ENCODE measurements at places on chromosomes 3 and 15.

DNA sequence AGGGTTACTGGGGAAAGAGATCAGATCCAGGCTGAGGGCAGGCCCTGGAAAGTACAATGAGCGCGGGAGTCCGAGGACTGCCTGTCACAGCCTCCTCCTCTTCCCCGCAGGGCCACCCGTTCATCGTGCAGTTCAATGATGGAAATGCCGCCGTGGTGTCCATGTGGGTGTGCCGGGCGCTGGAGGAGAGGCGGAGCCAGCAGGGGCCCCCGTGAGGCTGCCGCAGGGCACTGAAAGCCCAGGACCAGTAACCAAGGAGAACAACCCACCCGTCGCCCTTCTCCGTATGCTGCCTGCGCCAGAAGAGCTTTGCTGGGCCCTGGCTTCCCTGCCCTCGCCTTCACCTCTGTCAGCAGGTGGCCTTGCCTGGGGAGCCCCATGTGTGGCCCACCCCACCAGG, 18.8 kb upstream of the SKOR1 start:
- no peak for DNase-seq

DNA sequence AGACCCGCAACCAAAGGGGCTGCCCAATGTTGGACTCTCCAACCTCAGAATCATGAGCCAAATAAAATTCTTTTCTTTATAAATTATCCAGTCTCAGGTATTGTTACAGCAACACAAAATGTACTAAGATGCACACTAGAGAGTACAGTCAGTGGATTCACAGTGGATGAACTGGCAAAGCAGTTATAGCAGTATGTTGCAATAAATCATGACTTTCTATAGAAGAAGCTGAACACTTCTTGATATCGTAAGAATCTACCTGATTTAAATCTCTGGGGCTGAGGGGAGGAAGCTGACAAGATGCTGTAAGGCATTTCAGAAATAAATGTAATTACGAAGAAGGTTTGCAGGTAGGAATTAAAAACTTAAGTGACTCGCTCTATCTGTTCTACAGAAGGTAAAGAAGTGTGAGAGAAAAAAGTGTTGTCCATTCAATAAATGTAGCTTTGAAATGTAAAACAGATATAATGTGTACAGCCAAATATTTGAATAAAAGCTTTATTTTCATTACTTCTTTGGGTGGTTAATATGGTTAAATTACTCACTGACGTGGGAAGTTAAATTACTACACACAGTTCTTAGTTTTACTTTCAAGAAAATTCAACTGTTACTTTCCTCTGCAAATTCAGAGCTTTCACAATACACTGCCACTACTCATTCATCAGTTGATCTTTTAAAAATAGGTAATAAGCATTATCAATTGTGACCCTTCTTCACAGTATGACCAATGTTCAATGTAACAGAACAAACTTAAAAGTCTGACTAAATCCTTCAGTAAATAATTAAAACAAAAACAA, 439.1 kb downstream of the SHQ1 start:
- DNase-seq, result no peak

DNA sequence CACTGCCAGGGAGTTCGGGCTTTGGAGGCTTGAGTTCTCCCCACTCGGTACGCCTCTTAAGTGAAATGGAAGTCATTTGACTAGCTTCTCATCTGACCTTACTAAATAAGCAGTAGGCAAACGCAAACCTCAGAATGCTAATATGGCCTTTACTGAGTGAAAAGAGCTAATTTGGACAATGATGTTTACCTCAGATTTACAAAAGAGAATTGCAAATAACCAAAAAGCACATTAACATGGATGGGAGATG, 1.6 kb upstream of the RNU6-1 start:
- DNase-seq, result no peak

DNA sequence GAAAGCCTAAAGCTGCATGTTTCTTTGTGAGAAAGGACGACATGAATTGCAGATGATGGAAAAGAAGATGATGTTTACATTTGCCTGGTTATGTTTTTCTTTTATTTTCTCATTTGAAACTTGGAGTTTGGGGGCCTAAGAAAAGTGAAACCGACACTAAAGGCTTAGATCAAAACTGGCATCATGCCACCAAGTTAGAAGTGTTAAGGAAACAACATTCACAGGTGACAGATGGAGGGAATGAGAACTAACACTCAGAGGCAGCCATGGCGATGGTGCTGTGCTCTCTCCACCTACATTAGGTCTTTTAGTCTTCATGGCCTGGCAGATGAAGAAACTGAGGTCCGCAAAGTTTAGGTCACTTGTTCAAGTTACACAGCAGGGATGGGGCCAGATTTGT, 923.6 kb downstream of the TUSC7 start:
- DNase-seq, result no peak

DNA sequence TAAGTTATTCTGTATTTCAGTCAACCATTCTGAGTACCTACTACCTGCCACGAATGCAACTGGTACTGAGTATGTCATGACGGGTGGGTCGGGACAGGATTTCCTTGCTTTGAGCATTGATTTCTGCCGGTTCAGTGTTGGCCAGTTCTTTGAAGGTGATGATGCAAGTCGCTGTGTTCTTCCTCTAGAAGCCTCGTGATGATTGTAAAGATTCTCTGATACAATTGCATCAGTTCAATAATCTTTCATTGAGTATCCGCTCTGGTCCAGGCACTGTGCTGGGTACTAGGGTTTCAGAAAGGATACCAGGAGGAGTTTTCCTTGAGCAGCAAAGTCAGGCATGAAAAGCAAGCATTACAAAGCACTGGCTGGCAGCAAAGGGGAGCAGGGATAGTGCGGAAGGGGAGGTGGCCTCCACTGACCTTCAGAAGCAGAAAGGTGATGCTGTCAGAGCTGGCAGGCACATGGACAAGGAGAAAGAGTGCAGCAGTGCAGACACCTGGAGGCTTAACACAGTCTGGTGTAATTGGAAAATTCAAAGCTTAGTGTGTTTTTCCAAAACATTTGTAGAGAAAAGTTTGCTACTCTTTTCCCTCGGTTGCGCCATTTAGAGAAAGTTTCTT, 100.1 kb downstream of the RPL39L start:
- DNase-seq, result no peak

DNA sequence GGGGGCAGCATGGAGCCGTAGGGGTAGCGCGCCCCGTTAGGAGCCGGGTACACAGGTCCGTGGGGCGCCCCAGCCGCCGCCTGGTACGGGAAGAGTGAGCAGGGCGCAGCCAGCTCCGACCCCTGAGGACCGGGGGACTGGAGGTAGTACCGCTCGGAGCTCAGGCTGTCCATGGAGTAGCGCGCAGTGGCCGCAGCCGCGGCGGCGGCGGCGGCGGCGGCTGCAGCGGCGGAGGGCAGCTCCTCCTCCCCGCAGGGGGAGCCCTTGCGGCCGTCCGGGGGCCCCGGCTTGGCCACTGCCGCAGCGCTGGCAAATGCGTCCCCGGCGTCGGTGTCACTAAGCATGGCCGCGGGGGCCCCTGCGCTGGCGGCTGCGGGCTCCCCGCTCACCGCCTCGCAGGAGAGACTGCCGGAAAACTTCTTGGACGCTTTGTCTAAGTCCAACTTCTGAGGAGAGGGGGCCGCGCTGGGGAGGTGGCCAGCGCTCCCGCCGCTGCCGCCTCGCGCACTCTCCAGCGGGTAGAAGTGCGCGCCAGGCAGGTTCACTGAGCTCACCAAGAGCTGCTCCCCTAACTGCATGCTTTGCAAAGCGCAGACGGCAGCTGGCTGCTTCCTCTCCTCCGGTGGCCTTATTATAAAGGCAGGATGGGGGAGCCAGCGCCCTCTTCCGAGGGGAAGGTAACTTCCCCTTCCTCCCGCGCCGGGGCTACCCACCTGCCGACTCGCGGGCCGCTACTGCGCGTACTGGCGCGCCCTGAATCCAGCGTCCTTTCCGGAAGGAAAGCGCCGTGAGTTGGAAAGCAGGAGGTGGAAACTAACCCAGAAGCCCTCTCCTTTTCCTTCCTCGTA, at the start of gene EOMES:
Gene EOMES (minus strand): TSS at position 607 of the 848 bp plus-strand sequence. CDS start 29 bp downstream, at position 578.
- DNase-seq, result no peak

GRCh38 chr15:60353245-60353920, 44.4 kb downstream of the ANXA2 start:
- no peak for DNase-seq

DNA sequence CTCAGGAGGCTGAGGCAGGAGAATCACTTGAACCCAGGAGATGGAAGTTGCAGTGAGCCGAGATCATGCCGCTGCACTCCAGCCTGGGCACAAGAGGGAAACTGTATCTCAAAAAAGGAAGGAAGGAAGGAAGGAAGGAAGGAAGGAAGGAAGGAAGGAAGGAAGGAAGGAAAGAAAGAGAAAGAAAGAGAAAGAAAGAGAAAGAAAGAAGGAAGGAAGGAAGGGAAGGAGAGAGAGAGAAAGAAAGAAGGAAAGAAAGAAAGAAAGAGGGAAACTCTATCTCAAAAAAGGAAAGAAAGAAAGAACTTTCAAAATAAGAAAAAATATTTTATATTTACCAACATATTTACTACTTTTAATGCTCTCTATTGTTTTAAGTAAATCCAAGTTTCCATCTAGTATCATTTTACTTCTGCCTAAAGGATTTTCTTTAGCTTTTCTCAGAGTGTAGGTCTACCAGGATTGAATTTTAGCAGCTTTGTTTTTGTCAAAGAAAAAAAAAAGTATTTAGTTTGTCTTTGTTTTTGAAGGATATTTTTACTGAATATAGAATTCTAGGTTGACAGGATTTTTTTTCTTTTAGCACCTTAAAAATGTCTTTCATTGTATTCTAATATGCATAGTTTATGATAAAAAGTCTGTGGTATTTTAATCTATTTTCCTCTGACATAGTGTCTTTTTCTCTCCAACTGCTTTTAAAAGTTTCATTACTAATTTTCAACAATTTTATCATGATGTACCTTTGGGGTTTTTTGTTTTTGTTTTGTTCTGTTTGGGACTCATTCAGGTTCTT, 47.2 kb upstream of the CORO2B start:
- no peak for DNase-seq

DNA sequence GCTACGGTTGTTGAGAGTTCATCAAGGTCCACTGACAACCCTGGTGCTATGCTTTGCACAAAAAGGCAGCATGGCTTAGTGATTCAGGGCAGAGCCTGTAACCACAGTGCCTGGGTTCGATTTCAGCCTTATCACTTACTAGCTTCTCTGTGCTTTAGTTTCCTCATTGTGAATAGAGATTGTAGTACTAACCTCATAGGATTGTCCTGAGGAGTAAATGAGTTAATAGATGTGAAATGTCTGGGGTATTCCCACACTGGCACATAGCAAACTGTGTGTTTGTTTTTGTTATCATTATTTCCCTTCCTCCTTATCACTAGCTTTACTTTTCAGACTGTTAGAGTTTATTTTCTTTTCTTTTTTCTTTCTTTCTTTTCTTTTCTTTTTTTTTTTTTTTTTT, 16.3 kb downstream of the CRTAP start:
- DNase-seq, result no peak

DNA sequence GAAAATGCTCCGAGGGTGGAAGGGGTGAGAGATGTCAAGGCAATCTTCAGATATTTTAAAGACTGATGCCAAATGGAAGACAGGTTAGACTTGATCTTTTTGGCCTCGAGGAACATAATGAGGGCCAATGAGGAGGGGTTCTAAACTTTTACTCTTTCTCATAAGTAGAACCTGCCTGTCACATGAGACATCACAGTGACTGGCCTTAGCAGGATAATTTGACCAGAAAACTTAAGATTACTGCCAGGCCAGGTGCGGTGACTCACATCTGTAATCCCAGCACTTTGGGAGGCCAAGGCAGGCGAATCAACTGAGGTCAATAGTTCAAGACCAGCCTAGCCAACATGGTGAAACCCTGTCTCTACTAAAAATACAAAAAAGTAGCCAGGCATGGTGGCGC, 12.2 kb downstream of the TM4SF4 start:
- DNase-seq, result no peak

GRCh38 chr15:60154764-60155325, 150.7 kb downstream of the FOXB1 start:
- DNase-seq, result no peak

DNA sequence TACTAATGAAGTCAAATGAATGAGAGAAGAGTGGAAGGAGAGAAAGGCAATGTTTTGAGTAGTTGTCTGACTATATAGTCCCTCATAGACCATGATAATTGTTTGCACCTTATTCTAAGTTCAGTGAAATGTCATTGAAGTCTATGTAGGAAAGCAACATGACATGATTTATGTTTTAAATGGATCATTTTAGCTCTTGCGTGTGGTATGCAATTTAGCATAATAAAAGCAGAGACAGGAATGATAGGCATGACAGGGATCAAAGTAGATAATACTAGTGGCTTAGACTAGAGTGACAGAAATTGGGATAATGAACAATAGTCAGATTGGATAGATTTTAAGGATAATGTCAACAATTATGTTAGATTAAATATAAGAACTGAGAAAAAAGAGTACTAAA, 132.5 kb downstream of the PYDC2 start:
- DNase-seq, result no peak

DNA sequence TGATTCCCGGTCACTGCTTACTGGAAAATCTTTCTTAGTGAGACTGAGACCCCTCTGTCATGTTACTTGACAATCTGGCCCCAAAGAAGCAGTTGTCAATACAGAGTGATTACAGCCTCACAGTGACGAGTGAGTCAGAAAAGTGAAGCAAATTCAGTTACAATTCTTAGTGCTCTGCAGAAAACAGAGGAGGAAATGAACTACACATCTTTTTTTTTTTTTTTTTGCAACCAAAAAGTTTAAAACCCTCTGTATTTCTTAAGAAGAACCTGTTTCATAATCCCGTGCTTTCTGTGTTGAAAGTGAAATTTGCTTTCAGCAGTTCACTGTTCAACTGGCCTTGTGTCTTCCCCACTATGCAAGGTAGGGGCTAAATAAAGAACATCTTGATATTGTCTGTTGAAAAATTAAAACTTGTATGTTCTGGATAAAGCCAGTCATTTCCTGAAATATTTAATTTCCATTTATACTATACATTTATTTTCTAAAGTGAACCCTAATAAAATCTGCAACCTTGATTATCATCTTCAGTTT, 1.9 kb downstream of the AQP9 start:
- DNase-seq, result no peak

GRCh38 chr15:43648649-43649429, at the start of gene CATSPER2:
Gene CATSPER2, minus strand, starts transcription at chr15:43648844. Its CDS starts 783 bp downstream, at chr15:43648061.
- DNase-seq, result no peak

DNA sequence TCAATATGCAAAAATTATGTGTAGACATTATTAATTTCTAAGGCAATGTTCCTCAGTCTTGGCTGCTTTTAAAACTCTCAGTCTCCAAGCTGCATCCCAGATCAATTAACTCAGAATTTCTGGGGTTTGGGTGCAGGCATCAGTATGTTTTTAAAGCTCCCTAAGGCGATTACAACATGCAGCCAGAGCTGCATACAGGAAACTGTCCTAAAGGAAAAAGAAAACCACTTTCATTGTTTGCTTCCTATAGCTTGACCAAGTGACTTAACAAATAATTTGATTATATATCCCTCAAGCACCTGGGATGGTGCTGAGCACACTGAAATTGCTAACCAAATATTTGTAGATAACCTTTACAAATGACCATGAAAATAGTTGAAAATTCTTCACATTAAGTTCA, 194.7 kb downstream of the DTWD1 start:
- DNase-seq, result no peak

GRCh38 chr15:65923264-65923663, 54.0 kb downstream of the RAB11A start:
- no peak for DNase-seq

Data from T47D (cell line).